ENCODE measurements at places on chromosomes 16 and 17.

GRCh38 chr16:83995754-83996153 is 27.7 kb downstream of the NECAB2 start:
- DNase-seq, result no peak

GRCh38 chr16:68257906-68258800 is 6.2 kb upstream of the SLC7A6 start:
- peak; percentile 76 for DNase-seq

GRCh38 chr17:19342611-19343255 is 19.8 kb downstream of the B9D1 start:
- no peak for DNase-seq

DNA sequence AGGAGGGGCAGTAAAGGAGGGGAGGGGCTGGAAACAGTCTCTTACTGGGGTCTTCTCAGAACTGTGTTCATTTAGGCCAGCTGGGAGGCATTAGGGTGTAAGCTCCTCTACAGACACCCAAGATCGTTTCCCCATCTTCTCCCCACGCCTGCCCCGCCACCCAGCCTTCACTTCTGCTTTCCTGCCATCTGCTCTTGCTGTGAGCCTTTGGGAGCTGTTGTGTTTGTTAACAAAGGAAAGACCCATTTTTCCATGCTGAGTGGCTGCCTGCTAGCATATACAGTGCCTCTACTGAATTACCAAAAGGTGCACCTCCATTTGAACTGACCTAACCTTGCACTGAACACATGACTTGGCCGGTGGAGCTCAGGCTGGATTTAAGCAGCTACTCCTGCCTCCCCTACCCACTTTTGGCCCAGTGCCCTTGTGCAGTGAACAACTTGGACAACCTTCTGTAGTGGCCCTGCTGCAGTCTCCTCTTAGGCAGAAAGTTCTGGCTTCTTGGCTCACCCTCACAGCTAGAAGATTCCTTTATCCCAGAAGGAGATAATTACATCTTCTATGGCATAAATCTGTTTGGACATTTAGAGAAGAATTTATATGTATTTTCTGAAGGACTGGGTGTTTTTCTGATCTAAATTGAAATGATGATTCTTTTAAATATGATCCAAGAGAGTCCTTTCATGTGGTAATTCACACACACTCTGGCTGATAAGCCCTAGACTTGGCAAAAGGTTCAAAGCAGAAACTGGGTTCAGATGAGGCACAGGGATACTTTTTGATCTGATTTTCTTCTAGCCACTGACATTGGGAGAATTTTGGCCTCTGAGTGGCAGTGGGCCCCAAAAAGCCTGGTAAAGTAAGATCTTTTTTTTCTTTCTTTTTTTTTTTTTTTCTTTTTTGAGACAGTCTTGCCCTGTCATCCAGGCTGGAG is 81.9 kb upstream of the HNF1B start:
- DNase-seq, result peak; percentile 64

- no peak for DNase-seq
Measured at GRCh38 chr17:56480501-56480900, 113.0 kb upstream of the NOG start.

- no peak for DNase-seq
Measured at GRCh38 chr17:68314916-68315535, 23.7 kb downstream of the ARSG start.

- no peak for DNase-seq
Measured at GRCh38 chr17:70006159-70006558, 68.9 kb upstream of the KCNJ16 start.

DNA sequence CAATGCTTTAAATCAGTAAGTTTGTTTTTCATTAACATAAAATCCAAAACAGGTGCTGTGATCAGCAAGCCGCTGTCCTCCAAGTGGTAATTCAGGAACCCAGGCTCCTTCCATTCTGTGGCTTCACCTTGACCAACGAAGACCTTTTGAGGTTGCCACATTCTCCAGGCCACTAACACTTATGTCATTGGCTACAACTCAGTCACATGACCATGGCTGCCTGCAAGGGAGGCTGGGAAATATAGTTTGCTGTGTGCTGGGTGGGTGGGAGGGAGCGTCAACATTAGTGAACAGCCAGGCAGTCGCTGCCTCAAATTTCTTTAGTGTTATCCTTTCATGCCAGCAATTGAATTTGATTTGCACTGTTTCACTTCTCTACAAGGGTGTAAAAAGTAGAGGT is 549.2 kb downstream of the MAF start:
- DNase-seq, result no peak

DNA sequence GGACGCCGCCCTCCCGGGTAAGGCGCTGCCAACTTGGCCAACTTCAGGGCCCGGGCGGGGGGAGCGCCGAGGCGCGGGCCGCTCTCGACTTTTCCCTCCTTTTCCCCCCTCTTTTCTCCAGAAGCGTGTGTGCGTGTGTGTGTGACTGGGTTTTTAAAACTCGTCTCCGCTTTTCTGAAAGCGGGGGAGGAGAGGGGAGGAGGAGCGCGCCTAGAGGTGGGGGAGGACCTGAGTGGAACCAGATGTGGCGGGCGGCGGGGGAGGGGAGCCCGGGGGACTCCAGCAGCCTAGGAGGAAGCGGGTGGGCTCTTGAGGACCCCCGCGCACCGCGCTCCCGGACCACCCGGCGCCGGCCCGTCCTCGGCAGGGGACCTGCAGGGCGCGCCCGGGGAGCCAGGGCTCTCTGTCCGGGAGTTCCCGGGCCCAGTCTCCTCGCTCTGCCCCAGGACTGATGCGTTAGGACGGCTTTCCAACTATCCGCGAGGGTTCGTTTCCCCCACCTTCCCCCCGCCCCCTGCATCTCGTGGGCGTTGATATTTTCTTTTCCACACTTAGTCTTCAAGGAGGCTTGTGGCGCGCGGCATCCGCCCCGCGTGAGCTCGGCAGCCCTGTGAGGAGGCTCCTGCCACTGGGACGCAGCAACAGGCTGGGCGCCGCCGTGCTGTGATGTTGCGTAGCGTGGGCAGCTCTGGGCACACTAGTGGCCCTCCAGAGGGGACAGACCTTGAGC is 599 bp downstream of the MRC2 start:
- DNase-seq, result no peak

DNA sequence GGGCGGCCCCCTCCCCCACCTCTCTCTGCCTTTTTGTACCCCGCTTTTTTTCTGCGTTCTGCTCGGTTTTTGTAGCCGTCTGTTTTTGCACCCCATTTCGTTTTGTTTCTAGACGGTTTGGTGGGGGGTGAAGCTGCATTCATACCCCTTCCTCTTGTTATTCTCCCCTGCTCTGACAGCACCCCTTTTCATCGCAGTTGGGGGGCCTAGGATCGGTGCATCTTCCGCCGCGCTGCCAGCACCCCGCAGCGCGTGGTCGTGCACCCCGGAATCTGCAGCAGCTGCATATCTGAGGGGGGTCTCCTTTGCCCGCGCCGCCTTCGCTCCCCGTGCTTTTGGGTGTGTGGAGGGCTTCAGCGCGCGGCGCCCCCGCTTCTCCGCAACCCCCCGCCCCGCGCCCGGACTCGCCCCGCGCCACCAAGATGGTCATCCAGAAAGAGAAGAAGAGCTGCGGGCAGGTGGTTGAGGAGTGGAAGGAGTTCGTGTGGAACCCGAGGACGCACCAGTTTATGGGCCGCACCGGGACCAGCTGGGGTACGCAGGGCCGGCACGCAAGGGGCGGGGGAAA is 455 bp downstream of the ATP1B2 start:
- no peak for DNase-seq

- DNase-seq, result no peak
Measured at GRCh38 chr16:89563639-89564392, 3.3 kb downstream of the RPL13 start.

DNA sequence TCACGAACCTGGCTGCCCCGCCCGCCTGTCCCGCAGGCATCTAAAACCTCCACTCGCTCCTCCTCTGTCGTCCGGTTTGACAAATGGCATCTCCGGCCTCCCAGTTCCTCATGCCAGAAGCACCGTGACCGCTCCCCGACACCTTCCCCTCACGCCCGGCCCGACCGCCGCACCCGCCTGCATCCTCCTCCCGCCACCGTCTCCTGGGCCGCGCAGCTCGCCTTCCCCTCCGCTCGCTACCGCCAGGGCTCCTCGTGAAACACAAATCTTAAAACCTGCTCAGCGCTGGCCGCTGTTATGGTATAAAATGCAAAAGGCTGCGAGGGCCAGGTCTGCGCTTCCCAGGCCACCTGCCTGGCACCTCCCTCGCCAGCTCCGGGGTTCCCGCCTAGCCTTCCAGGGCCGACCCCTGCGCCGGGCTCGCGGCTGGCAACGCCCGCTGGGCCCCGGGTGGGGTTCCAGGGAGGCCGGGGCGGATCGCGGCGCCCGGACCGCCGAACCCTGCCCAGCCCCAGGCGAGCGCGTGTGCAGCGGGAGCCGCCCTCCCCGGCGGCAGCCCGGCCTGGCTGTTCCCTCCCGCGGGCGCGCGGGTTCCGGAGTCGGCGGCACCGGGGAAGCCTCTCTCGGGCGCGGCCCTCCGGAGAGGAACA is 488 bp downstream of the SPSB3 start:
- peak; percentile 54 for DNase-seq

DNA sequence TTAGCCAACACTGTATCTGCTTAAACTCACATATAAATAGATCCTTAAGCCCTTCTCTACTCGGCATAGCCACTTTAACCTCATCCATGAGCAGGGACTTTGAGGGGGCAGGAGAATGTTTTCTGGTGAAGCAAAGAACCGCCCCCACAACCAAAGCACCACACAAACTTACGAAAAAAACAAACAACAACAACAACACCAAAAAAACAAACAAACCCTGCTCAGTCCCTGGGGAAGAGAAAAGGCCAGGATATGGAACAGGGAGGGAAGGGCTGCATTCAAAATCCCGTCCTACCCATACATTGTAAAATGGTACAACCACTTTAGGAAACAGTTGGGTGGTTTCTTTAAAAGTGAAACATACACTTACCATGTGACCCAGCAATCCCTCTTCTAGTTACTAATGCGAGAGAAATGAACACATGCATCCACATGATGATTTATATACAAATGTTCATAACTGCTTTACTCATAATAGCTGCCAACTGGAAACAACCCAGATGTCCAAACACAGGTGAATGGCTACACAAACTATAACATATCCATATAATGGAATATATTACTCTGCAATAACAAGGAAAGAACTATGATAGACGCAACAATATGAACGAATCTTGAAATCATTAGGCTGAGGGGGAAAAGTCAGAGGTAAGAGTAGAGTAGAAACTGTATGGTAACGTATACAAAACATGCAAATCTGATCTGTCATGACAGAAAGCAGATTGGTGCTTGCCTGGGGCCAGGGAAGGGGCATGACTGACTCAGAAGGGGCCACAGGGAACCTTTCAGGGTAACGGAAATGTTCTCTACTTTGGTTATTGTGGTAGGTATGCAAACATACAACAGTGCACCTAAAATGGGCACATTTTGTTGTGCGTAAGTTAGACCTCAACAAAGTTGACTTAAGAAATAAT is 37.7 kb upstream of the TOB1 start:
- DNase-seq, result no peak

- peak; percentile 57 for DNase-seq
Measured at GRCh38 chr17:43720311-43721060, 38.1 kb downstream of the SOST start.

- no peak for DNase-seq
Measured at GRCh38 chr17:15397620-15398019, 56.2 kb upstream of the TEKT3 start.

DNA sequence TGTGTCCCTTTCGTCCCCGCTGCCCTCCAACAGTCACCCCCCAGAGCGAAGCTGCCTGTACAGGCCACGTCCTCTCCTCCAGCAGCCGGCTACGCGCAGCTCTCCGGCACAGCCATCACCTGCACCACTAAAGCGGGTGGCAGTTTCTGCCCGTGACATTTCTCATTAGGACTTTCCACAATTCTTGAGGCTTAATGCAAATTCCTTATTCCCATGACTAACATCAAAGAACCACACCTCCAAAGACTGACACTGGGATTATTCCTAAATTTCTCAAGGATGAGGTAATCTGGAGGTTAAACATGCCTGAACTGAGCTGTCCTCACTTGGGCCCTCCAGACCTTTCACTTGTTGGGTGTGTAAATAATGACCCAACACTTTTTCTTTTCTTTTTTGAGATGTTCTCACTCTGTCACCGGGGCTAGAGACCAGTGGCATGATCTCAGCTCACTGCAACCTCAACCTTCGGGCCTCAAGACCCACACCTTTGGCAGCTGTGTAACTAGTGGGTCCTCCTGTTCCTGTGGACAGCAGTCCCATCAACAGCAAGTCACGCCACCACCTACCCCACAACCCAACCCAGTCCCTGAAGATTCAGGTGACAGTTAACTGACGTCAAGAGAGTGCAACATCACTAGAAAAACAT is 11.7 kb downstream of the ANKRD11 start:
- no peak for DNase-seq

- no peak for DNase-seq
Measured at GRCh38 chr17:7211491-7212273, 8.0 kb downstream of the DLG4 start.

DNA sequence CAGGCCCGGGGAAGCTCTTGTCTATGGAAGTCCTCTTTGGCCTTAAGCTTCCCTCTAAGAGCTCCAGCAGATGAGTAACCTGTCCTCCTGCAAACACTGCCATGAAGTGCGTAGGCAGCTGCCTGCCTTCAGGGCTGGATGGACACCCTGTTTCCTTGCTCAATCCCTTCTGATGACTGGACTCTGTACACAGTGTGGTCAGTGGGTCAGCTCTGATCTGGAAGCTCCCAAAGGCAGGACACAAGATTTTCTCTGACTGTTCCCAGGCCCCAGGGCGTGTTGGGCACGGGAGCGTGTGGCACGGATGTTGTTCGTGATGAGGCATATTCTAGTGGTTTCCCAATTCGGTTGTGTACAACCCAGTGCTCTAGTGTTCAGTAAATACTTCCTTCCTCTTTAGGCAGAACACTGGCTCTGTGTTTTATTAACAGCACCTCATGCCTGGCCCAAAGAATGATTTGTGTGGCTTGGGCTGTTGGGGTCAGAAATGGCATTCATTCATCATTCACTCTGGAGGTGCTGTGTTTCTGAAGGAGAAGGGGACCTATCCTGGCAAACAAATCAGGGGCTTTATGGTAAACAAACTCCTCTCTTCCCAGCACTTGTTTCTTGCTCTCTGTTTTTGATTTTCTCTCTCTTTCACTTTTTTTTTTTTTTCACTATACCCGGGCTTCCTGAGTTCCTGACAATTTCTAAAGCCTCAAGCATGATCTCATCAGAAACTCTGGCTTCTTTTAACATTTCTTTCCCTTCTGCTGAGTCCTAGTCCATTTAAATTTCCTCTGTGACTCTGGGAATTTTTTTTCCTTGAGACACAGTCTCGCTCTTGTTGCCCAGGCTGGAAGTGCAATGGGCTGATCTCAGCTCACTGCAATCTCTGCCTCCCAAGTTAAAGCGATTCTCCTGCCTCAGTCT is 12.0 kb upstream of the RNF157 start:
- peak; percentile 45 for DNase-seq

GRCh38 chr17:57401556-57402488 is 145.5 kb downstream of the MSI2 start:
- DNase-seq, result no peak

All from SW480 (cell line).